BJ (cell line): ENCODE measurements at places on chromosomes 2 and 18.

DNA sequence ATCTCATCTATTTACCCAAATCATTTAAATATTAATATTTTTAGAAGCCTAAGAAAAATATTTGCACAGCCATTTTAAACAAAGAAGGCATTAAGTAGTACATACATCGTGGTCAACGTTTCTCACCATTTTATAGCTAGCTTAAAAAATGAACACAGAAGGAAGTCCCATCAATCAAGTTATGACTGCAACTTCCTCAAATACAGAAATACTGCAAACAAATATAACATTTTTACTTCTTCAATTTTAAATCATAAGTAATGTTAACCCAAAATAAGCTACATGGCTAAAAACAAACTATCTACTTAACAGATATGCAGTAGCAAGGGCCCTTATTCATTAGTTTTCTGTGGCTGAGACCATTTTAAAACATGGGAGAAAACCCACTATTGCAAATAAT, 30.6 kb downstream of the ITSN2 start:
- DNase-seq, result no peak

- DNase-seq, result no peak
Measured at GRCh38 chr18:22378672-22379282, 38.9 kb downstream of the CTAGE1 start.

DNA sequence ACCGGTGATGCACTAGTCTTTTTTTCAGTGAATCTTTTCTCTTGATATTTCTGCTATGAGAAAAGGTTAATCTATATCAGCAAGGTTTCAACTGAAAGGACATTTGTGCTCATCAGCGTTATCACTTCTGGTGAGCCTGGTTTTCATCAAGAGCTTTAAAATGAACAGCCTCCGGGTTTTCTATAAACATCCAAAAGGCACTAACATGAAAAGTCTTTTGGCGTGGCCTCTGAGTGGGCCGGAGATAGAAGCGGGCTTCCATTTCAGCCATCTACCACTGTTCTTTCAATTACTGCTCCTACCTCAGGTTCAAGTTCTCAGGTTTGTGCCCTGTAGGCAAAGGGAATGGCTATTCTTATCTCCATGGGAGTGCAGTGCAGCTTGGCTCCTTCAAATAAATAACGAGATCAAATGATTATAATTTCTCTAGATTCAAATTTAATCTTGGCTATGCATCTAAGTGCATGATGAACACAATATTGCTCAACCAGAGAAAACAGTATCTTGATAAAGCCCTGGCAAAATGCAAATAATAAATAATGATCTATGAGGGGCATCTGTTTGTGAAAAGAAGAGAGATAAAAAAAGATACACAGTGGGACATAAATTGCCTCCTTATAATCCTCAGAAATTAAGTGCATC, 314.8 kb downstream of the CDH2 start:
- no peak for DNase-seq

- no peak for DNase-seq
Measured at GRCh38 chr2:182973441-182974352, 64.6 kb downstream of the NCKAP1 start.

GRCh38 chr2:70686577-70687460, 81.2 kb downstream of the ADD2 start:
- no peak for DNase-seq

- peak; percentile 99 for DNase-seq
Measured at GRCh38 chr2:176491172-176491904, 222.1 kb downstream of the MTX2 start.

- peak; percentile 62 for DNase-seq
Measured at GRCh38 chr2:216371721-216372702, at the start of gene MARCHF4. MARCHF4 (minus strand) TSS chr2:216372483; CDS start chr2:216370260, 2,223 bp downstream.

- DNase-seq, result no peak
Measured at GRCh38 chr18:32919799-32920198, 147.0 kb upstream of the KLHL14 start.

DNA sequence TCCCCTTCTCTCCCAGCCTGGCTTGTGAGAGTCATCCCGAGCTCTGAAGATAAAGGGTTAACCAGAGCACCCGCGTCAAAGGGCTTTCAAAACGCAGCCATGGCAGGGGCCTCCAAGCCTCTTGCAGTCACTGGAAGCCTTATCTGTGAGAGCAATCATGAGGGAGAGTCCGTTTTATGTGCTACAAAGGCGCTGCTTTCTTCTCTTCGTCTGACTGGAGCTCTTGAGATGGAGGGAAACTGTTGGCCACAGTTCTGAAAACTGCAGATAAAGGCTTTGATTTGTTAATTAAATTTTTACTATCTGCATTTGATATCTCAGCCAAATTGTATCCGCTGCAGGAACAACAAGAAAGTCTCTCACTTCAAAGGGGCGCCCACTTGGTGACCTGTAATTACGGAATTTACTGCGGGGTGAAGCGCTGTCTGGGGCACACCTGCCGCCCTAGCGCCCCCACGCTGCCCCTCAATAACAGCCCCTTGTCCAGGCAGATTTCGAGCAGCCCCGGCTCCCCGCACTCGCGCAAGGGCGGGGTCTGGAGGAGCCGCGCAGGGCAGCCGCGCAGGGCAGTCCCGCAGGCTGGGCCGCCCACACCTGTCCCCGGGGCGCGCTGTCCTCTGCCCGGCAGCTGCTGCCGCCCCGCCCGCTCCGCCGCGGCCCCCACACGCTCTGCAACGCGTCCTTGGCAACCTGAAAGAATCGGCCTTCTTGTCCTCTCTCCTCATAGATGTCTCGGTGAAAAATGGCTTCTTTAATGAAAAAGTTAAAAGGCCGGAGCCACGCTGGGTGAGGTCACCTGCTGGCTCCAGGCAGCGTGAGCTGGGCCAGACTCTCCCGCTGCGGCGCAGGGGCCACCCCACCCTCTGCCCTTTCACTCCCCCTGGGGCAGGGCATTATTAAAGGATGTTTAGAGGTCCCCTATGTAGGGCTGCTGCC, 217.9 kb downstream of the VAPA start:
- DNase-seq, result no peak

GRCh38 chr2:120904379-120904778, 168.7 kb downstream of the GLI2 start:
- DNase-seq, result no peak

DNA sequence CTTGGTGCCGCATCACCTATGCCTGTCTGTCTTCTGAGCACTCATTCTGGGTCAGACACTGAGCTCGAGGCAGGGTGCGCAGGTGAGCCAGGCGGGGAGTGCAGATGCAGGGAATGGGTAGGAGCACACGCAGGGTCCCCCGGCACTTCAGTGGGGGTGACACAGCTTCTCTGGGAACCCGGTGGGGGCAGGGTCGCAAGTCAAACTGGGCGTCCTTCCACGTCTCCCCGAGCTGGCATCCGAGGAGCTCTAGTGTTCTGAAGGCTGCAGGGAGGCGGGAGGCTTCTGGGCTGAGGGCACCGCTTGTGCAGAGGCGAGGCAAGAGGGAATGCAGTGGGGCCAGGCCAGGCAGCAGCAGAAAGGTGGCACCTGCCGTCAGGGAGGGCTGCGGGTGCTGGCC, 86.0 kb downstream of the DGKD start:
- no peak for DNase-seq

- no peak for DNase-seq
Measured at GRCh38 chr2:38230756-38231155, 146.3 kb downstream of the ATL2 start.

GRCh38 chr18:79260023-79260422, 135.7 kb upstream of the NFATC1 start:
- DNase-seq, result no peak

DNA sequence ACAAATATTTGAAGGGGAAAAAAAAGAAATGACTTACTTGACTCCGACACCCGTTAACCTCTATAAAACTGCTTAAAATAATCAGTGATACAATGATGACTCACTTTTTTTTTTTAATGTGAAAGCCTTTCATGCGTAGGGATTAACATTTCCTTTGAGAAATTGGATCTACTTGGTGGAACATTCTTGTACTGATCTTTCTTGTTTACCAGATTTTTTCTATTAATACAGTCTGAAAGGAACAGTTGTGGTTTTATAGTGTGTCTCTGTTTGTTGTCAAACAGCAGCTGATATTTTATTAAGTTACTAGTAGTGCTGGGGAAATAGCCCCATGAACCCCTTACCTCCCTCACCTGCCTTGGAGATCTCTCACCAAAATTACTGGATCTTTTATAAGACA, 40.2 kb upstream of the NEB start:
- DNase-seq, result peak; percentile 75

DNA sequence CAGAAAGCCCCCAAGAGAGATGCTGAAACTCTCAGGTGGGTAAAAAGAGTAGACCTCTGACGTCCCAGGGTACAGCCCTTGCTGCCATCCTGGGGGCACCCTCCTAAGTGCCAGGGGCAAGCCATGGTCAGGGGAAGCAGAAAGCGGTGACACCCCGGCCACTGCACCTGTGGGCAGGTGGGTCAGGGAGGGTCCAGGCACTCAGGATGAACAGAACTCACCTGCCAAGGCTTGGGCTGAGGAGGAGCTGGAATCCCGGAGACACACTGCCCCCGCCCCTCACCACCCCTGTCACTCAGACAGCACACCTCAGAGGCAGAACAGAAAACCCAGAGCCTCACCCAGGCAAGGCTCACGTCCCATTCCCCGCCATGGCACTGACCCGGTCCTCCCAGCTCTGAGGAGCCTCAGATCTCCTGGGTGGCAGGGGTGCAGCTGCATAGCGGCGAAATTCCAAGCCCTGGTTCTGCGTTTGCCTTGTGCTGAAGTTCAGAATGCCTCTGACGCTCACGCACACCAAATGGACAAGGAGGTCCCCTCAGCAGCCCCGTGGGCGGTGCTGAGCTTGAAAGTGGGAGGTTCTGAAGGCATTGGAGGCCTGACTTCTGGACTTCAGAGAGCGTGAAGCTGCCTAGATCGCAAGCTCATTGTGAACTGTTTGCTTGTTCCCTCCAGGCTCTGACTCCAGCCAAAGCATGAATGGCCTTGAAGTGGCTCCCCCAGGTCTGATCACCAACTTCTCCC, 4.3 kb downstream of the GPR17 start:
- no peak for DNase-seq

- DNase-seq, result no peak
Measured at GRCh38 chr2:177611310-177611886, 218.8 kb downstream of the AGPS start.

DNA sequence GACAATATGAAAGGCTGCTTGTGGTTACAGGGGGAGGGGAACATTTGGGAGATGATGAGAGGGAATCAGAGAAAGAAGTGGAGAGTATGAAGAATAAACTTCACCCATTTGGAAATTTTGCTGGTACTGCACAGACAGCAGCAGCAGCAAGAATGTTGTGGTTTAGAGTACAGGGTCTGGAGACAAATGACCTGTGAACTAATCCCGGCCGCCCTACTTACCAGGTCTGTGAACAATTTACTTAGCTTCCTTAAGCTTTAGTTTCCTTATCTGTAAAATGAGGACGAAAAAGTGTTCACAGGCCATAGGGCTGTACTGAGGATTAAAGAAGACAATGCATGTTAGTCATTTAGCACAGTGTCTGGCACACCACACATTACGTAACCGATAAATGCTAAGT, 685.4 kb upstream of the CELF4 start:
- DNase-seq, result no peak

DNA sequence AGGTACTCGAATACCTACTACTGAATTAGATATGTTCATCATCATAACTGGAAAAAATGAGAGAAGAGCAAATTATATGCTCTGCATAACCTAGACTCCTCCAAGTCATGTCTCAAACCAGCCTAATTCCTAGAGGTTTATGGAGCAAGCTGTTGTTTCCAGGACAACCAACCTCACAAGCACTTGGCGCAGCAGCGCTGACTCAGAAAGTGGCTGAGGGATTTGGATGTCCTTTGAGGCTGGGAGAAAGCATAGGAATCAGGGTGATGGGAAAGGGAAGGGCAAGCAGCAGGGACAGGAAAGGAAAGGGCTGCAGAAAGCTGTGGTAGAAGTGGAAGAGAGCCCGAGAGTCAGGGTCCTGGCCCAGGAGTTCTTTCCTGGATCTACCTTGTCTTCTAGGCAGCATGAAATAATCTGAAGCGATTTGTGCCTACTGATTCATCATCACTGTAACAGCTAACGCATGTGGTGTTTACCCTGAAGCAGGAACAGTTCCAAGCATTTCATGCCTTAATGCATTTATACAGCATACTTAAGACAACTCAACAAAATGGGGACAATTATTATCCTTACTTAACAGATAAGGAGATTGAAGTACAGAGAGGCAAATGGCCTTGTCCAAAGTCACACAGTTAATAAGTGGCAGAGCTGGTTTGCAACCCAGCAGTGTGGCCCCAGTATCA, 3.7 kb downstream of the PLEK start:
- peak; percentile 21 for DNase-seq

DNA sequence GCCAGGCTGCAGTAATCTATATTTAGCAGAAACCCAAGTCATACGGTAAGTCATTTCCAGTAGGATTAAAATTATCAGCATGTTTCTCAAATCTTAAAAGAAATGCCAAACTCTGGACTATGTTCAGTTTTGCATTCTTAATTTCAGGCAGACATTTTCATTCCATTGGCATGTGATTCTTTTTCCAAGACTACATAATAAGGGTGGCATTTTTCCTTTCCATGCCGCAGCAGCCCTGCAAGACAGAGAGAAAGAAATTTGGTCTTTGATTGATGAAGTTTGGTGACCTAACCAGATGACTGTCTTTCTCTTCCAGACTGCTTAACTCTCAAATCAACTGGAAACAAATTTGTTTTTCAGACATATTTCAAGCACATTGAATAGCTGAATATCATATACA, 118.1 kb downstream of the FHOD3 start:
- no peak for DNase-seq

DNA sequence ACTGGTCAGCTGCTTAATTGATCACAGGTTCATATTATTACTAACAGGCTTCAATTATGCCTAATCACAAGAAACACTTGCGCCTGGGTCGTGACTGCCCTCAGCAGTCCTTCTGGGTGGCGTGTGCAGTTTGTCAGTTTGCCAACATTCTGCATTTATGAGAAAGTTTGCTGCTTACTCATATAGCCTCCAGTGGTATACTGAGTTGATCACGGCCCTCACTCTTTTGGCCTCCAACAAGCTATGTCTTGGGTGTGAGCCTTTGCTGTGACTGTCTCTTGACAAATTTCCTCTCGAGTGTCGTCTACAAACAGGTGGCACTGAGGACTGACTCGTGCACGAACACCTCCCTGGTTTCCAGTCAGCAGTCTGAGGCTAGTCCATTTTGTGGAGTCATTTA, 27.3 kb downstream of the DCDC2C start:
- no peak for DNase-seq

GRCh38 chr2:109311771-109312170, 182.8 kb downstream of the SH3RF3 start:
- no peak for DNase-seq

GRCh38 chr2:12212841-12213597, 466.6 kb downstream of the LPIN1 start:
- no peak for DNase-seq

- DNase-seq, result no peak
Measured at GRCh38 chr2:112021781-112022231, 33.3 kb upstream of the TMEM87B start.

DNA sequence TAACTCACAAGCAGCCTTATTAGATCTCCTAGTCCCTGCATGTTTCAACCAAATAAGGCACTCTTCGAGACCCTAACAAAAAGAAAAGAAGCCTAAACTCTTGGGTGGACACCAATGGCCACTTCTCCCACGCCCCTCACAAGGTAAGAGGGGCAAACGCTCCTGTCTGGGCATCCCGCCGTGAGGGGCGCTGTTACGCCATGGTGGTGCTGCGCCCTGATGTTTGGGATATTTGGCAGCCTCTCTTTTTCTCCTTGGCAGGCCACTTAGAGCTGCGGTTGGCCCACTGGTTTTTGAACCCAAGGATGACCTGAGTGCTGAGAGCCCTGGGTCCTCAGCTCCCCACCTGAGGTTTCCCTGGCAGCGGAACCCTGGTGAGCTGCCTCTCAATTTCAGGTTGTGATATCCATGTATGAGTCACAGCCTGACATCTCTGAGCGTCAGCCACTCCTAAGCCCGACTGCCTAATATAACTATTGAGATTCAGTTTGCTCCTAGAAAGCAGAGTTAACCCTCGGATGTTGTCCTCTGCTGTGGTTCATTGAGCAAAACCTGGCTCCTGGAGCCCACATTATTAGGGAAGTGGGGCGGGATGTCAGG, 103.3 kb downstream of the COL6A3 start:
- no peak for DNase-seq
